ENCODE measurements at places on chromosomes 4 and X.

DNA sequence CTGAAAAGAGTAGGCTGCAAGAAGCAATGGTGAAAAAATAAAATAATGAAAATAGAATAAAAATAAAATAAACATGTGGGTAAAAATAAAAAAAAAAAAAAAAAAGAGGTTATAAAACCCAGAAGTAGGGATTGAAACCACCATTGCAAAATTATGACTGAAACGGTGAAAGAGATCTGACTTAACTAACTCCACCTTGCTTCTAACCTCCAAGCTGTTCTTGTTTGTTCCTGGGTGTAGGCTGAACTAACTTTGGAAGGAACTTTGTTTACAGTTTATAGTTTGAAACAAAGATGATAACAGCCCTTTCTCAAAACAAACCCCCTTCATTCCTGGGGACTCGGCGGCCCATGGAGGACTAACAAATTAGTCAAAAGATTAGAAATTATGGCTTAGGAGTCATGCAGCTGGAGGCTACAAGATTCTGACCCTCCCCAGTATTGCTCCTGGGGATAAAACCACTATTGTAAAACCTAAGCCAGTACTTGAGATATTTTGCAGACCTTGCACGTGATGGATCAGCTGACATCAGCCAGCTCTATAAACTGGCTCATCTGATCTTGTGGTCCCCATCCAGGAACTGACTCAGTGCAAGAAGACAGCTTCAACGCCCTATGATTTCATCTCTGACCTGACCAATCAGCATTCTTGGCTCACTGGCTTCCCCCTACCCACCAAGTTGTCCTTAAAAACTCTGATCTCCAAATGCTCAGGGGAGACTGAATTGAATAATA lies 30.4 kb downstream of the DDX60L start:
- DNase-seq: peak; percentile 36

DNA sequence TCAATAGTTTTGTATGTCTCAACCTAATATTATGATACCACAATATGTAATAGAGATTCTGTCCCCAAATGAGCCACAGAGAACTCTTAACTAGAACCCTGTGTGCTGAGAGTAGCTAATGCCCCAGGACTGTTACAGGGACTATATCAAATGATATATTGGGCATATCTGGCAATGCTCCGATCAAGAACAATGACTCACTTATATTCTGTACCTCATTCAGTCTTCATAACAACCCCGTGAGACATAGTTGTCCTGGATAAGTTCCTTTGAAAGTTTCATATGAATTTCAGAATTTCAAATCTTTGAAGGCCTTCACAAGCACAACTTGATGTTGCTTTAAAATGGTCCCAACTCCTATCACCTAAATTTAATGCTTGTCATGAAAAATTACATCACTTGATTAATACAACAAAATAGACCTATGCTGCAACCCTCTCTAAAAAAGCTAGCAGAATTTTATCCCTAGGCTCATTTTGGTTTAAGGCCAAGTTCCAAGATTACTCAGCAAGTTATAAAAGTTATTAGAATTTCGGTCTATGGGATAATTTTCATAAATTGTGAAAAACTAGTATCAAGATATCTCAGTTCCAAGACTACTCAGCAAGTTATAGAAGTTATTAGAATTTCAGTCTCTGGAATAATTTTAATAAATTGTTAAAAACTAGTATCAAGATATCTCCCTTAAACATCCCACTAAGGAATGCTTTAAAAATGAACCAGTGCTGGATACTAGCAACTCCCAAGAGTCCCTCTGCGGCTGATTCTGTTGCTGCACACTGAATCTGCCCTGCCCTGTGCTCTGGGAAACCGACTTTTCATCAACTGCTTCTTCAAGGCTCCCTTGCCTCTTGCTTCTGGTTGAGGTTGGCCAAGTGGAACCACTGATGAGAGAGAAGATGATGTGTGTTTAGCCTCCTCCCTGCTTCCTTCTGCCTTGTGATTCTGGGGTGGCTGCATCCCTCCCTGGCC lies 6.0 kb upstream of the ANXA3 start:
- DNase-seq: no peak

- no peak for DNase-seq
Observed at GRCh38 chr4:168562041-168562571, 65.3 kb downstream of the PALLD start.

DNA sequence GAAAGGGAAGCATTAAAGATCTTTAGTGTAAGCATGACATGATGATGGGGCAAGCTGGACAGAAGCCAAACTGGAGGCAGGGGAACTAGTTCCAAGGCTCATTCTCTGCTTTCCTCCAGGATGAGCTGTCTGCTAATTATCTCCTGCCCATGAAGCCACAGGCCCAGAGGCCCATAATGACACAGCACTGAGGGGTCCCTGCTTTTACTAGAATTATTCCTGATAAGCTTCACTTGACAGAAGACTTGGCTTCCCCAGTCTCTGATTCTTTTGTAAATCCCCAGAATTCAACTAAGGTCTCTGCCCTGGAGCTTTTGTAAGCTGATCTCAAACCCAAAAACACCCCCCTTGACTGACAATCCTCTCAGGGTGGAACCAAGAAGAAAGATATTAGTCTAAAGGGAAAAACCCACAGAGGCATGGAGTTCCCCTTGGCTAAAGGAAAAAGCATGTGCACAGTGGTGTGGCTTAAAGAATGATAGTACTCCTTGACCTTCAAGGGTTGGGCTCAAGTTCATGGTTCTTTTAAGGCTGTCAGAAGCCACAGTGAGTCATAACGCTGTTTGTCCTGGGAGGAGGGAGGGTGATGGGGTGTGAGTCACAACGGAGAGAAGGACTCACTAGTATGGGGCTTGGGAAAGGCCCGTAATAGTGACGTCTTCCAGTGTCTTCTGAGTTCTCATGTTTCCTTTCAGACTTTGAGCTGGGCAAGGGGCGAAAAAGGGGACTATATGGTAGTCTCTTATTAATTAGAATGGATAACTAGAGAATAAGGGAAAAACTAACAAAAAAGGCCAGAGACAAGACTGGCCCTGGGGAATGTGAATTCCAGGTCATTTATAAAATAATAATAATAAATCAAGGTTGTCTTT lies 146.0 kb upstream of the CPEB2 start:
- DNase-seq: peak; percentile 83

DNA sequence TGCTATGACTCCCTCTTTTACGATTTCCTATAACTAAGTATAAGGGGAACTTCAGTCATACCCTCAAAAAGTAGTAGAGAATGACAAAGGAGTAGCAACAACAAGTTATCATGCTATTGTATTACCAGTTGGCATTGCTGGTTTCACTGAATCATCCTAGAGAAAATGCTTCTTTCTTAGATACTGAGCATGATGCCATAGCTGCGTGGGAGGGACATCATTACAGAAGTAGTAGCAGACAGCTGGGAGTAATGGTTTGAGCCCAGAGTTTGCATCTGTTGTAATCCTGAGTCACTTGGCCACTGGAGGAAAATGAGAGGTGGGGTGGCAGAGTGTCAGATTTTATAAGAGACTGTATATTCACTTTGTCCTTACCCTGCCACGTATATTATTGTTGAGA lies 38.6 kb downstream of the MTMR1 start:
- peak; percentile 75 for DNase-seq

DNA sequence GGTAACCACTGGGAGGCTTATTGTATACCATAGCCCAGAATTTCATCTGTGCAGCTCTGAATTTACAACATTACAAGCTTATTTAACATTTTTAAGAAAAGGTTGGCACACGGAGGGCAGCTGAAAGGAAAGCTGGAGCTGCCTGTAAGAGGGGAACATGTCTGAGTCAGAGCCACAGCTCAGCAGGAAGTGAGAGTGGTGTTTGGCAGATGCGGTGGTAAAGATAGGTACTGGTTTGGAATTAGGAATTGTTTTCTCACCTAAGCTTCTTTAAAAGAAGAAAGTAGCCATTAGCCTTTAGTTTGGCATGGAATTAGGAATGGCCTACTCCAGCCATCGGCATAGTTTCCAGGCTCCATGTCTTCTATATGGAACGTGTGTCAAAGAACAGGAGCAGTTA lies 172.5 kb upstream of the ANXA3 start:
- DNase-seq: no peak

DNA sequence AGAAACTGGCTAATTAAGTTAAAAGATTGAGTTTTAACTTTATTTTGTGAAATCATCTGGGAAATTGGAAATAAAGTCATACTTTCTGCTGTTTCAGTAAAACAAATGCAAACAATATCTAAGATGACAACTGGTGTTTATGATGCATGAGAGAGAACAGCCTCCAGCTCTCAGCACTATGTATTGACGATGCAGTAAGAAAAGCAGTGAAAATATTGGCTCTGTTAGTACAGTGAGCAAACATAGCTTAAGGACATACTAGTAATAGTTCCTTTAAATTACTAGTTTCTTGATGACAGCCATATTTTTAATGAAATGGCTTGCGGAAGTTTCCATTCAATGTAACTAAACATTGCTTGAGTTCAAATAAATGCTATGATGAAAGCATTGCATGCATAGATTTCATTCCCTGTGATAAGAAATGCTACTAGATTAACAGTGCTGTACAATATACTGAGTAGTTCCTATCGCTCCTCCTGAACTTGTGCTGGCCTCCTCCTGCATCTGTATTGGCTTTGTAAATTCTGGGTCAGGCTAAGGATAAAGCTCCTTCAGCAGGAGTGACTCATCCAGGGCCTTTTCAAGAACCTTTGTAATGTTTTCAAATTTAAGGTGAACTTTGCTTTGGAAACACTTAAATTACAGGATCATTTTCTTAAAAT lies 11.6 kb downstream of the ARHGAP24 start:
- no peak for DNase-seq

DNA sequence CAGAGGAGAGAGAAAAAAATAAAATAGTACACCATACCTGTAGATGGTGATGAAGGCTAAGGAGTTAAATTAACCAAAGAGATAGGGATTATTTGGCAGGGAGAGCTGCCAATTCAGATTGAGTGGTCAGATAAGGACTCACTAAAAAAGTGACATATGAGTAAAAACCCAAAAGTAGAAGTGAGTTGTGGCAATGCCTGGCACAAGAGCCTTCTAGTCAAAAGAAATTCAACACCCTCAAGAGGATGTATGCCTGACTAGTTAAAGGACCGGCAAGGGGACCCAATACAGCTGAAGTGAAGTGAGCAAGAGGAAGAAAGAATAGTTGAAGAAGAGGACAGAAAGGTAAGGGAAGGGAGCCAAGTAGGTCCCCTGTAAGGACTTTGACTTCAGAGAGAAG lies 34.9 kb downstream of the ELF2 start:
- DNase-seq: no peak

DNA sequence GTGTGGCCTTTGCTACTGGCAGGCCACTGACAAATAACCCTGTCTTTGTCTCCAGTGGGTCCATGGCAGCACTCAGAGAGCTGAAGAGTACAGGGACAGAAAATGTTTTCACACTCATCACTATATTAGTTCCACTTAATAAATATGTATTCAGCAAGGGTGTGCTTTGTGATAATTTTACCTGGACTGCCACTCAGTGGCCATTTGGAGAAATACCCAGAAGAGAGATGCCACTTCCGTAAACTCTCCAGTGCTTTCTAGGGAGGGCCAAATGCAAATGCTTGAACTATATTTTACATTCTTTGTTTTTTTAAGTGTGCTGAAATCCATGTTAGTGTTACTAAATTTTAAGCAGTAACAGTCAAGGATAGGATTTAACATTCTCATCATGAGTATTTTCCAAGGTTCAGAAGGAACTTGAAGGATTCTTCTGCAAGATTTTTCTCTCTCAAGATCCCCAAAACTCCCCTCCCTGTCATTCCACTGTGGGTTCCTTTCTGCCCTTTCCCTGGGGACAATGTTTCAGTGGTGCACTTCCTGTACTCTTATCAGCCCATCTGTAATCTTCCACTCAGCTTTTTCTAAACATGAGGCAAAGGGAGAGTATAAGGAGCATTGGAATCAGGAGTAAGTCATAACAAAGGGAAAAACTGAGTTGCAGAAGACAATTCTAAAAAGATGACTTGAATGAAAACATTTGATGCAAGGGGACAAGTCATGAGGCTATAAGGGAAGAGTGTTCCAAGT lies 46.0 kb downstream of the TFDP3 start:
- DNase-seq: no peak

GRCh38 chrX:124280294-124280902 lies 52.1 kb upstream of the TEX13D start:
- DNase-seq: no peak

- no peak for DNase-seq
Observed at GRCh38 chr4:20278195-20278594, 26.5 kb downstream of the SLIT2 start.

DNA sequence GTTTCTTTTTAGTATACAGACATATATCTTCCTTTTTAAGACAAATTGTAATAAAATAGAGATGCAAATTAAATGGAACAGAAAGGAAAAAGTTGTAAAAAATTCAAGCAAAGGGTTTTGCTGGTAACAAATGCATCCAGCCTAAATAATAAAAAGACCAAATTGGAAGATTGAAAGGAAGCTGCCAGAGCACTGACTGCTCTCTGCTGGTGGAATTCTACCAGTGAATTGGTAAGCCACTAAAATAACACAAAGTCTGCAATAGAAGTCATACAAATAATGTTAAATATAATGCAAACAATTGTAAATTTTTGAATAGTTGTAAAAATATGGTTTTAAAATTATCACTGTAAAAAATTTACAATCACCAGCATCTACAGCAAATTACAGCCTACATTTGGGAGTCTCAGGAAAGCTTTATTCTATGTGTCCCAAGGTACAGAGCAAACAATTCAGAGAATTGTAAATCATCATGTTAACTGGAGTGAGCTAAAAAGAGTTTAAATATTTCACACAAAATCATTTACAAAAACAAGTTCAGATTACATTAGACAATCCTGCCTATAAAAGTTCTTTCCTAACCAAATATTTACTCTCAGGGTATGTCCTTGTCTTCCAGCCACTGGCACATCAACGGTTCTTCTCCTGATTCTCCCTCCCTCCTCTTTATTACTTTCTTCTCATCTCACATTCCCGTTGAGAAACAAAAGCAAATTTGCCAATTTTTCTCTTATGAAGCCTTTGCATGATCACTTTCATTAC lies 1322.5 kb downstream of the PCDH7 start:
- no peak for DNase-seq

DNA sequence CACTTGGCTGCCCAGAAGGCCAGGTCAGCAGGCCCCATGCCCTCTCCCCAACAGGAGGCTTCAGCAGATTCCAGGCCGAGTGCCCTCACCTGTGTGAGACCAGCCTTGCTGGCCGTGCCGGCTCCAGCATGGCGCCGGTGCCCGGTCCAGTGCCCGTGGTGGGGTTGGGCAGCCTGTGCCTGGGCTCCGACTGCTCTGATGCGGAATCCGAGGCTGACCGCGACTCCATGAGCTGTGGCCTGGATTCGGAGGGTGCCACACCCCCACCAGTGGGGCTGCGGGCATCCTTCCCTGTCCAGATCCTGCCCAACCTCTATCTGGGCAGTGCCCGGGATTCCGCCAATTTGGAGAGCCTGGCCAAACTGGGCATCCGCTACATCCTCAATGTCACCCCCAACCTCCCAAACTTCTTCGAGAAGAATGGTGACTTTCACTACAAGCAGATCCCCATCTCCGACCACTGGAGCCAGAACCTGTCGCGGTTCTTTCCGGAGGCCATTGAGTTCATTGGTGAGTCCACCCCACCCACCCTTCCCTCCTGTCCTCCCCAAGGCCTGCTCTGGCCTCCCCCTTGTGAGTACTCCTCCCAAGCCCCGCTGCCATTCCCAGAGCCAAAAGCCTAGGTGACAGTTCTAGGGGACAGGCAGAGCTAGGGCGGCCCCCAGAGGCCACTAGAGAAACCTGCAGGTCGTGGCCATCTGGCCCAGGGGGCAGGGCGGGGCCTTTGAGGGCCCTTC lies 2.3 kb downstream of the DUSP9 start:
- peak; percentile 38 for DNase-seq
